ENCODE measurements at places on chromosomes 5 and 9.

DNA sequence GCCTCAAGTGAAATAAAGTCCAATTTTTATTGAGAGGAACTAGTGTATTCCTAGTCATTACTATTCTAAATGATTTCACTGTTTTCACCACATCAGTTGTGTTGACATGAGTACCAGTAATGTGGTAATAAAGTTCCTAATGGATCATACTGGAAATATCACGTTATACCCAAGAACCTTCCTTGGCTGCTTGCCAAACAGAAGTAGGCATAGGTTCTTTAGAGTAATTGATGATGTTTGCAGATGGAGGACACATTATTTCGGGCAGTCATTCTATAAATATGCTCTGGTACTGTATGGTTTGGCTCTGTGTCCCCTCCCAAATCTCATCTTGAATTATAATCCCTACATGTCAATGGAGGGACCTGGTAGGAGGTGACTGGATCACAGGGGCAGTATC, 15.1 kb downstream of the SNCAIP start:
- no peak for DNase-seq

- DNase-seq = no peak
Measured at GRCh38 chr5:32779754-32780415, 68.8 kb downstream of the NPR3 start.

GRCh38 chr9:36543916-36544315, 28.8 kb upstream of the MELK start:
- DNase-seq = no peak

GRCh38 chr5:180802325-180803180, at the start of gene MGAT1:
Gene MGAT1, minus strand, starts transcription at chr5:180802806. Its CDS starts 9,835 bp downstream, at chr5:180792971.
- DNase-seq = no peak

DNA sequence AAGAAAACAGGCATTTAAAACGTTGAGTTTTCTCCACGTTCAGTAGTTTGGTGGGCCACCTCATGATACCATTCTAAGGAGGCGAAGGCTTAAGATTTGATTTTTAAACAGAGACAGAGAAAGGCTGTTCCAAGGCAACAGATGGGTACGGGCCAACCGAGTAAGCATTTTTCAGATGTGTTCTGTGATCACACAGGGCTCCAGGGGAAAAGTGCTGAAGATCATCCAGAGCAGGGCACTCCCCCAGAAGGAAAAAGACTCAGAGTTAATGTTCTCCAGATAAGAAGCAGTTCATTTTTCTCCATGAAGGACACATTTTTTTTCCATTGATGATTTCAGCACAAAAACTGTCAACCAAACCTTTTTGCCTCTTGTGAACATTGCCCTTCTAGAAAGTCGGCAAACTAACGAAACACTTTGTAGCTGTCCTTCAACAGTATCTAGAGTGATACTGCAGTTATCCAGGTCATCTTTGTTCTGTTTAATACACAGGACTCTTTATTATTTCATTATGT, 138.7 kb downstream of the ALDH1A1 start:
- no peak for DNase-seq

DNA sequence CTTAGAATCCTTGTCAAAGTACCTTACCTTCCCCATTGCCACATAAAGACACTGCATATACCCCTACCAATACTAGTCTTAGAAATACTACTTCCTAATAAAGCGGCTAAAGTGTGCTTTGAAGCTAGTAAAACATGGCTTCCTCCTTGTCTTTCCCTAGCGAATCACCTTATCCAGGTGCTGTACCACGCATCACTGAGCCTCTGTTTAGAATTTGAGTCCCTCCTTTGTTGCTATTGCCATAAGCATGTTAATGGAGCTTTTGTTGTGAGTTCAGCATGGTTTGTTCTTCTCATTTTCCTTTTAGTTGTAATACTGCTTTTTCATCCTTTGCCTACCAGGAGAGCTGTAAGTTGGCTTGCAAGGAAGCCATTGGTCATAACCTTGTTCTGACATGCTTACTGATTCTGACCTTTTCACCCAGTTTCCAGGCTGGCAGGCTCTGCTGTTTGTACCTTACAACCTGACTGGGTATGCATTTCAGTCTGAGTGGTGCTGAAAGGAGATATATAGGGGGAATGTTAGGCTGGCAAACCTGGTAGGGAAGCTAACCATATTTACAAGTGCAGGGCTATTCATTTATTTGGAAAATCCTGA, 49.8 kb downstream of the LMNB1 start:
- DNase-seq = no peak

DNA sequence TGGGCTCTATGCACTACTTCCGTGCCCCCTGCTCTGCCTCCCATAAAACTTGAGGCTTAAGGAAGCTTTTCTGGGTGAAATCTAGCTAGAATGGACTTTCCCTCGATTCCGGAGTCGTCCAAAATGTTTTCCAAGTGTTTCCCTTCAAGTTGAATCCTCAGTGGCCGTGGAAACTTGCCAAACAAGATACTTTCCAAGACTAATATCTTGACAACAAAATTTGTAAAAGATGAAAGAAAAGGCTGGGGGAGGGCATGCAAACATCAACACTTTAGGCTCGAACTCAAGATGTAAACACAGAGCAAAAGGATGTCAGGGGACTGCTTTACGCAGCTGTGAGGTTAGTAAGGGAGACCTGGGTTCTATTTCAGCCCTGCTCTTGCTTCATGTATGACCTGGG, 482.8 kb upstream of the KLF4 start:
- DNase-seq = no peak

DNA sequence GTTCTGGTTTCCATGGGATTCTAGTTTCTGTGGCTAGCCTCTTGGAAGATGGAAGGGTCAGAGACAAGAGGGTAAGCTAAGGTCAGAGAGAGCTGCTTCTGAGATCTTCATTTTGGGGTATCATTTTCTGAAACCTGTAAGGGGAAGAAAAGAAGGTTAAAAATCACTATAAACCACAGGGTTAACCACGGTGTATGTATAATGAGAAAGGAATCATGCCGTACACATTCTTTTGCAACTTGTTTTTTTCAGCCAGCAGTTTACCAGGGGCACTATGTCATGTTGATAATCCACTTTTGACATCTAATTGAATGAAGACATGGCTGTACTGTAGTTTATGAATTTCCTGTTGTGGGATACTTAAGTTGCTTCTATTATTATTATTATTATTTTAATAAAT, 164.4 kb downstream of the FOCAD start:
- no peak for DNase-seq

DNA sequence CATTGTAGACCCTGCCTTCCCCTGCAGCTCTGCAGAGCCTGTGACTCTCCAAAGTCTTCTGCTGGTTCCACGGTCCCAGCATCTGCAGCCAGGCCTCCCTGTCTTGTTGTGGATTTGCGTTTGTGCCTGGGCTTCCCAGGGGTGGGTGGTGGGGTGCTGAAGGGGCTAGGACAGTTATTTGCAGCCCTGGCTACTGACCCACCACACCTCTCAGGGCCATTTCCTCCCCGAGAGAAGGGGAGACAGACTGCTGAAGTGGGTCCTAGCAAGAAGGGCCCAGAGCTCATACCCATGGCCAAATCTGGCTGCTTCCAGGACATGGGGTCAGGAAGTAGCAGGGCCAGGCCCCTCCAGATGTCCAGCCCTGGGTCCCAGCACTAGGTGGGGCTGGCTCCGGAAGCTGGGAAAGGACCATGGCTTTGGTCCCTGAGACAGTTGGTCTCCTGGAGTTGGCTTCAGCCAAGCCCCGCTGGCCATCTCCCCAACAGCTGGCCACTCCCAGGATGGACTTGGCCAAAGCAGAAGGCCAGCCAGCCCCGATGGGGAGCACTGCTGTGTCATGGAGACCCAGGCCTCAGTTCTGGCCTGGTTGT, 26.3 kb downstream of the GSN start:
- DNase-seq = no peak

GRCh38 chr9:100591139-100591538, 13.3 kb downstream of the CAVIN4 start:
- no peak for DNase-seq

GRCh38 chr9:21027295-21027694, 4.1 kb downstream of the HACD4 start:
- no peak for DNase-seq

GRCh38 chr5:14908172-14908571, 36.6 kb upstream of the ANKH start:
- DNase-seq = no peak

DNA sequence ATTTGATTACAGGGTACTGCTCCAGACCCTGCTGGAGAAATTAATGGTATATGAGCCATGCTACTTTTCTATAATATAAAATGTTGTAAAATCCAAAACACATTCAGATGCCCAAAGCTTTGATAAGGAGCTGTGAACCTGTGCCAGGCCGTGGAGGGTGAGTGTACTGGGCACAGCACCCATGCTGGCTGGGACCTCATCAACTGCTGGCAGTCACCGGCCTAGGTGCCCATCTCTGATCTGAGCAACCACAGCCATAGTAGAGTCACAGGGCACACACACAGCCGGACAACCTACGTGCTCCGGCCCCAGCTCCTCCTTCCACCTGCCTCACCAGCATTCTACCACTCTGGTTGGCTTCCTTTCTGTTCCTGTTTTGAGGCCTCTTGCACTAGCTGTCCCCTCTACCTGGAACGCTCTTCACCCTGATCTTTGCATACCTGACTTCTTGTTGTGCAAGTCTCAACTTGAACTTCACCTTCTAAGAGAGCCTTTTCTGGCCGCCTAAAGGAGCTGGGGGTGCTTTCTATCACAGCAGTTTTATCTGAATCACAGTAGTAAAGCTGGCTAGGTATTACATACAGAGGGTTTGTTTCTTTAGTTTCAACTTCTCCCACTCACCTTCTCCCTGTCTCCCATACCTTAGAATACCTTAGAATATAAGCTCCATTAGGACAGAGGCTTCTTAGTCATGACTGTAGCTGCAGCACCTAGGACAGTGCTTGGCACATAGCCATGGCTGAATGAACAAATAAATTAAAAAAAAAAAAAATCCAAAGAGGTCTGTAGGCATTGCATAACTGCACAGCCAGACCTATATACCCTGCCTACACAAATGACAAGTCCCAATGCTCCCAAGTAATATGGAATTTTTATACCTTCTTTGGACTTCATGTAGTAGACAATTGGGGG, 51.7 kb downstream of the MED27 start:
- DNase-seq = no peak

DNA sequence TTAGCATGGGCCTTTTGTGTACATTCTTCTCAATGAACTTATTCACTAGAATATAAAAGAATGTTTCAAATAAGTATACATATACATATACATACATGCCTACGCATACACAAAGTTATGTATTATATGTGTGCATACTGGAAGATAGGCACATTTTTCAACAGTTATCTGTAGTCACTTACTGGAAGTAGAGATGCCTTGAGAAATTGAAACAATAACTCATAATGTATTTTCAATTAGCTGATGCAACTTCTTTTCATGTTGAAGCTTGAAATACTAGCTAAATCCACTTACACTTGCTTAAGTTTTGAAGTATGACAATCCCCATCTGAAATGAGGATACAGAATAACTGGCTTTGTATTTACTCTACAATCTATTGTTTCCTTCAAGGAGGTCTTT, 469.0 kb upstream of the PTGER4 start:
- DNase-seq = no peak

DNA sequence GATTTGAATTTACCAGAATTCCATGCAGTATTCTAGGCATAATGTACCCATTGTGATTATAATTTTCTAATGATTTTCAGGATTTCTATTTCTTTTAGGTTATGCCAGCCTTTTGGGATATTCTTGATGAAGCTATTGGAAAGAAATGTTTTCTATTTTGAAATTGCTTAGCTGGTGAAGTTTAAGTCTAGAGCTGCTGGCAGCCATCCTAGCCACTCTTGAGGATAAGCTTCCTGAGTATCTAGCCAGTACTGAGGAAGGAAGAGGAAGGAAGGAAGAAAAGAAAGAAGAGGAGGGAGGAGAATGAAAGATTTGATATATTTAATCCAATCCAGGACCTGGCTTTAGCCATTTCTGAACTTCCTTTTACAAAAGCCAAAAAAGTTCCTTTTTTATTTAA, 142.1 kb upstream of the DAB2 start:
- DNase-seq = no peak

- DNase-seq = no peak
Measured at GRCh38 chr5:55821731-55822512, 29.2 kb upstream of the IL31RA start.

- DNase-seq = no peak
Measured at GRCh38 chr9:69215774-69216485, 41.9 kb downstream of the TJP2 start.

GRCh38 chr9:2299156-2299842, 284.2 kb downstream of the SMARCA2 start:
- no peak for DNase-seq

DNA sequence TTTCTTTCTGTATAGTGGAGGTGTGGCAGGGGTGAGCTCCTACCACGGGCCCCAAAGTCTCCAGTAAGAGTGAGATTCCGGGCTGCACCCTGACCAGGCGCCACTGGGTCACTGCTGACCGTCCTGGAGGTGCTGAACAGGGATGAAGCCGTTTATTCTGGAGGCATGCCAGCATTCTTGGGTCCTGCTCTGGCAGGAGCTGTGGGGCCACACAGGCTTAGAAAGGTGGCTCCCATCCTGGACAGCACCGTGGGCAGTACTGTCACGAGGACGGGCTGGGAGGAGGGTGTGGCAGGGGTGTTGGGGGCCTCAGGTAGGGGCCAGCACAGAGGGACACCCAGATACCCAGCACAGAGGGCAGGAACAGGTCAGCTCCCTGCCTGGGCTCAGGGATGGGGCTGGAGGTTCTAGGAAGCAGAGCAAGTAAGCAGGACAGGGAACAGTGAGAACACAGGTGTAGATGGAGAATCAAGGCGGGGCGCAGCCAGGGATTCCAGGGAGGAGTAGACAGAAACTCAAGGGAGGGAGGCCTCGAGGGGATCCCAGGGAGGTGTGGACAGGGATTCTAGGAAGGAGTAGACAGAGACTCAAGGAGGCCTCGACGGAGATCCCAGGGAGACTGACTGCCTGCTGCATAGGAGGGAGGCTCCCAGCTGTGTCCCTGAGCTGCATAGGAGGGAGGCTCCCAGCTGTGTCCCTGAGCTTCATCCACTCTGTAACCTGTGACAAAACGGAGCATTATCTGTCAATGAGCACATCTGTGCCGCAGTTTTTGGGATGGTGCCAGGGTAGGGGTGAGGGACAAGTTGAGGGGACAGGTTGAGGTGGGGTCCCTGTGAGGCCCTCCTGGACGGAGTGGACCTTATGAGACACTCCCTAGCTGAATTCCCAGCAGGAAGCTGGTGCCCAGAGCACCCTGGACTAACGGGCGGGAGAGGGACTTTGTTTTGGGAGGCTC, 1.1 kb upstream of the PLEKHG4B start:
- no peak for DNase-seq

GRCh38 chr9:82988488-82988887, 74.5 kb downstream of the RASEF start:
- no peak for DNase-seq

DNA sequence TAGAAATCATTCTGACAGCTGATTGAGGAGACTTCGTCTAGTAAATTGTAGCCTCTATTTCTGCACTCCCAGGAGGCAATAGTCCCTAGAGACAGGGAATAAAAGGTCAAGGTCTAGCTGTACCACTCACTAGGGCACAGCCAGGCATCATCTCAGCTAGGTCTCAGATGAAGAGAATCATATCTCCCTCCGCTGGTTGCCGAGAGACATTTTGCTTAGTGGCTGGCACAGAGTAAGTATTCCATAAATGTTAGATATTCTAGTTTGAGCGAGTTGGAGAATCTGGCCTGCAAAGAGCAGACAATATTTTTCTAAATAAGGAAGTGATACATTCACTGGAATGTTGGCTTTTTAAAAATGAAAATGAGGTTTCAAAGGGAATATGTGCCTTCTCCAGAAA, 180.4 kb upstream of the ACTBL2 start:
- no peak for DNase-seq

Data from SIG-M5 (cell line).